ENCODE measurements at places on chromosomes 5 and 9.

DNA sequence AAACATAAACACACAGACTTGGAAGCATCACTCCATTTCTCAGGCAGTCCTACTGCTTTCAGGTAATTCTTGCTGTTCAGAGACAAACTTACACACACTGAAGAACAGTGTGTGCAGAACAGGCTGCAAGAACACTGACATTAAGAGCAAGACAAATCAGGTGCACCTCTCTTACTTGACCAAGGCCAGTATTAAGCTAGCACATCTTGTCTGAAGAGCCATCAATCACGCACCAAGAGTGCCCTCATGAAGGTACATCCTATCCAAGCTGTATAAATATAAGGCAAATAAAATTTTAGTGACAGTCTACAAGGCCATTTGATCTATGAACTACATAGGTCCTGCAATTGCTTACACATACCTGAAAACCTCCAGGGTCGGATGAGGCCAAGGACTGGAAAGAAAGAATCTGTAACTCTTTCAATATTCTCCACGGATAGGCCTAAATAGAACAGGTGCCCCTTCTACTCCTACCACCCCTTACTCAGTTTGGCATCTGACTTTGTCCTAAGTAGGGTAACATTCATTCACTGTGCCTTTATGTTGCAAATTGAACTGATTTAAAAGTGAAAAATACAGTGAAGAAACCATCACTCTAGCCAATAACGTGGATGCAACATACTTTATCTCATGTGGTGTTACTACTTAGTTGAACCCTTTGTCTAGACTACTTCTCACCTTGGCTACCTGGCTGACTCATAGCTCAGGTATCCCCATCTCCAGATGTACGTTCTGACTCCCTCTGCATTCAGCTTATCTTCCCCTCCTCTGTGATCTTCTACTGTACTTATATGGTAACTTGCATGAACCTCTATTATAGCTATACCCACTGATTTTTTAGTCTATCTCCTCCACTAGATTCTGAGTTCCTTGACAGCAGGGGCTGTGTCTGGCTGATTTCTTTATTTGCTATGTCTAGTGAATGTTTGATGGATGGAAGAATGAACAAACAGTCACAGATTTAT lies 256.3 kb downstream of the KIAA0825 start:
- no peak for DNase-seq

DNA sequence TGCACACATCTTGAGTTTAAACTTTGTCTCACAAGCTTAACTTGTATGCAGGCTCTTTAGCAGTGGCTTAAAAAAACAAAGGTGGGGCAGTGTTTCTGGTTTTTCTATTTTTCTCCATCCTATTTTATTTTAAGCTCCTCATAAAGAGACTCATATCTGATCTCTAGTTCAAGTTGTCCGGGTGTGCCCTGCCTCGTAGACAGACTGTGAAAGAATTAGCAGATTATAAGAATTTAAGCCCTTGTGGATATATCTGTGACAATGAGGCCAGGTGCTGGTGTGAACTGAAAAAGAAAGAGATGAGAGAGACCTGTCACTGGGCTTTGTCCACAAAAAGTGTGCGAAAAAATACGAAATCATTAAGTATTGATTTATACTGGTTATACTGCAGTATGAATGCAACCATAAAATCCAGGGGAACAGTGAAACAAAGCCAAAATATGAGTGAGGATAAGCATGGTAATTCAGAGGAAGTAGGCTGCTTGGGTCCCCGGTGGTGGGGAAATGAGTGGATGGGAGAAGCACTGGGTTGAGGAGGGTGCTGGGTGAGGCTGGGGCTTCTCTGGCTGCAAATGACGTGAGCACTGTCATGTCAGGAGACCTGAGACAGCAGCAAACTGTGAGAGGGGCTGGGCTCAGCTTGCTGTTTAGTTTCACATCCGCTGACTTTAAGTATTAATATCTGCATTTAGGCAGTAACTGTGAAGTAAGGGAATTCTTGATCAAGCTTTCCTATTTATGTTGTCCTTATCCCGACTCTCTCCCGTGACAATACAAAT lies 179.7 kb upstream of the ANKRD55 start:
- DNase-seq = no peak

DNA sequence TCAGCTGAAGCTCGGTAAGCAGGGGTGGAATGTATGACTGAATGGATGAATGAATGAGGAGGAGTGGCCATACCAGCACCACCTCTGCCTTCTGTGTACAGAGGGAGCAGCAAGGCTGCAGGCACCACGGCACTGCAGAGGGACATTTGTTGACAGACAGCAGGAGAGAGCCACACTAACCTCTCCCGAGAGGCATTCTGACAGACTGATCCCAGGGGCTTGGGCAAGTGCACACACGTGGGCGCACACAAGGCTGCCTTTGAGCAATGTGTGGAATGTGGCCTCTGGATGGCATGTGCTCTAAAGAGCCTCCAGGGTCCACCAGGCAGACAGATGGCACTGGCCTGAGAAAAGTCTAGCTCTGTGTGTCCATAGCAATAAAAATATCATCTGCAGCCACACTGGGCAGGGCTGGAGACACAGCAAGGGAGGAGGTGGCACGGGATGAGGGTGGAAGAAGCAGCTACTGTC lies 111.8 kb downstream of the ACTL7B start:
- no peak for DNase-seq

DNA sequence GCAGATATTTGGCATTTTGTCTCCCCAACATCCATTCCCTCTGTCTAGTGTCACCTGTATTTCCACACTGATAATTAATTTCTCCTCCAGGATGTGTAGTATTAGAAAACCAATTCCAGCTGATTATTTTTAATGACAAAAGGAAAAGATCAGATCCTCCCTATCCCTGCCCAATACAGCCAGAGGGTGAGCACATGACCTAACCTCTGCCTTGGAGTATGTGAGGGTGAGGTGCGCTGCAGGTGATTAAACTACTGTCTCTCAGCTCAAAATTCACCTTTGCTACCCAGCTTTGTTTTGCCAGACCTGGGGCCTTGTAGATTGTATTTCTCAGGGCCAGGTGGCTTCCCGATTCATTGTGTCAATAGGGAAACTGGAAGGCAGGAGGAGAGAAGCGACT lies 402.1 kb downstream of the PRELID2 start:
- no peak for DNase-seq

GRCh38 chr5:59337240-59337639 lies 556.3 kb downstream of the PDE4D start:
- no peak for DNase-seq

- no peak for DNase-seq
Measured at GRCh38 chr5:143328589-143329220, 74.8 kb downstream of the NR3C1 start.

GRCh38 chr9:133539991-133540697 lies 5.6 kb downstream of the ADAMTSL2 start:
- no peak for DNase-seq

DNA sequence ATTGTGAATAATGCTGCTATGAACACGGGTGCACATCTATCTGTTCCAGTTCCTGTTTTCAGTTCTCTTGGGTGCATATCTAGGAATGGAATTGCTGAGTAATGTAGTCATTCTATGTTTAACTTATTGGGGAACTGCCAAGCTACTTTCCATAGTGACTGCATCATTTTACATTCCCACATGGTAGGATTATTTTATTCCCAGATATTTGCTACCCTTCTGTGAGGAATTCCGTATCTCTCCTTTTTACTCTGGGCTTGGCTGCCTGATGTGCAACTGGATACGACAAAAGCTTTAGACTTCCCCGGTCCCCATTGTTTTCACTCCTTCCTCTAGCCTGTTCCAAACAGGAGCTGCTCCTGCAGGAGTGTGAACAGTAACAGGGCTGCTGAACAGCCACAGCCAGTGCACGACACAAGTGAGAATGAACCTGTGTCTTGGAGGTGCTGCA lies 7.2 kb downstream of the TAS2R1 start:
- no peak for DNase-seq

DNA sequence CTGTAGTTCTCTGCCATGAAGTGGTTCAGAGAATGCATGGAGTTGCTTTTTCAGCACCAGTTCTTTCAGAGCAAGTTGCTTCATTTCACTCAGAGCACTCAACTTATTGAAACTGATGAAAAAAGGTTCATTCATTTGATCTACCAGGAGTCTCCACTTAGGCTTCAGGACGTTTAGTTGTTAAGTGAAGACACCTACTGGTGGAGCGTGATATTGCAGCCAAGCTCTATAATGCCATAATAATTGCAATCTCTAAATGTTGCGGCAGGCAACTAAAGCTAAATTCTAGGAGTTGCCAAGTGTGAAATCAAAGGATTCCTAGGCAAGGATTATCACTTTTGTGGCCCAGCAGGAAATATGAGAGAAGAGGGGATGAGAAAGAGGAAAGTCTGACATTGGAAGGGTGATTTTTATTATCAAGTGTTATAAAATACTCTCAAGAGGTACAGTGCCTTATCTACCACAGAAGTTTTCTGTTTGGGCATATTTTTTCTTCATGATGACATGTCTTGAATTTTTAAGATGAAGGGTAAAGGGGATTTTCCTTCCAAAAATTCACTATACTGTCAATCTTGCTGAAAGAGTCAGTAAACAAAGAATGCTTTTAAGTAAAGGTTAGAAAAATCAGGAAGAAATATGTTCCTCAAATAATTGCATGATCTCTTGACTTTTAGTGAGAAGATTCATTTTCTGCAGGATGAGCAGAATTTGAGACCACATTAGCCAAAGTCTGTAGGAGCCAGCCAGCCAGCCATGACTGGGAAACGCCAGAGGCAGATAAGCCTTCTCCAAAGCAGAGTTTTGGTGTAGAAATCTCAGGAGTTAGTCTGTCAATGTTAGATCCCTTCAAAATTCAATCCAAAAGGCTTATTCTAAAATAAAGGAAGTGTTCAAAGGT lies 83.4 kb downstream of the SH3PXD2B start:
- DNase-seq = no peak

DNA sequence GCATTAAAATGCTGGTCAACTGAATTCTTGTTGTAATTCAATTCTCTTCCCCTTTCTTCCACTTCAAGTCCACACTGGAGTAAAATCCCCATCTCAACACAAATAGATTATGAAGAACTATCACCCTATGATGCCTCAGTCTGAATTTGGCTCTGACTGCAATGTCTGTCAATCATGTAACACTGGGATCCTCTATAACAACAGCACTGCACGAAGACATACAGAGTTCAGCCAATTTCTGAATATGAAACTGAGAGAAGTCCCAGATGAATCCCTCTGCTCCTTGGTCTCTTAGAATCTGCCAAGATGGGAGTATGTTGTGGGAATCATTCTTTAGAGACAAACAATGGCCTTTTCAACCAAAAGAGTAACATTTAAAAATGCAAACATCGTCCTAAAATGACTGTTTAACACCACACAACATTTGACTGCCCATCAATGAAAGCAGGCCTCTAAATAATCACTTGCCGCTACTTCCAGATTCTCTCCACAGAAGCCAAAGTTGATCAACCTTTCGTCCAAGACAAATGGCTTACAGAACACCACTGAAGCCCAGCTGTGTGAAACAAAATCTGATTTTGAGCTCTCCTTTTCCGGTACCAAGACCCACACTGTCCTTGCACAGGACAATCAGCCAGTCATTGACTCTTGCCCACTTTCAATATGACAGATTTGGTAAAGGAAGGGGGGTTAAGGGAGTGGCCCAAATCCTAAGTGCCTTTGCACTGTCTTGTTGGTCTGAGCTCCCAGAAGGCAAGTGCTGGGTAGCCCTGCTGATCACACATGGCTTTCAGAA lies 258.0 kb downstream of the EBF1 start:
- no peak for DNase-seq

GRCh38 chr5:143605403-143606005 lies 202.0 kb upstream of the NR3C1 start:
- DNase-seq = no peak

- DNase-seq = no peak
Measured at GRCh38 chr5:173715607-173716006, 99.2 kb upstream of the BOD1 start.

GRCh38 chr9:100803956-100804355 lies 224.6 kb upstream of the PLPPR1 start:
- no peak for DNase-seq

- no peak for DNase-seq
Measured at GRCh38 chr5:168822745-168823281, 243.6 kb upstream of the PANK3 start.

GRCh38 chr9:114417511-114417910 lies 29.7 kb upstream of the AKNA start:
- no peak for DNase-seq

GRCh38 chr9:129252937-129253802 lies 75.1 kb upstream of the IER5L start:
- DNase-seq = no peak

- DNase-seq = no peak
Measured at GRCh38 chr5:109996246-109996645, 306.5 kb downstream of the MAN2A1 start.

- DNase-seq = no peak
Measured at GRCh38 chr5:166784545-166785078, 1506.8 kb upstream of the WWC1 start.

GRCh38 chr5:20028506-20028905 lies 40.5 kb upstream of the CDH18 start:
- no peak for DNase-seq

- no peak for DNase-seq
Measured at GRCh38 chr5:43034591-43034968, 5.5 kb downstream of the ANXA2R start.

DNA sequence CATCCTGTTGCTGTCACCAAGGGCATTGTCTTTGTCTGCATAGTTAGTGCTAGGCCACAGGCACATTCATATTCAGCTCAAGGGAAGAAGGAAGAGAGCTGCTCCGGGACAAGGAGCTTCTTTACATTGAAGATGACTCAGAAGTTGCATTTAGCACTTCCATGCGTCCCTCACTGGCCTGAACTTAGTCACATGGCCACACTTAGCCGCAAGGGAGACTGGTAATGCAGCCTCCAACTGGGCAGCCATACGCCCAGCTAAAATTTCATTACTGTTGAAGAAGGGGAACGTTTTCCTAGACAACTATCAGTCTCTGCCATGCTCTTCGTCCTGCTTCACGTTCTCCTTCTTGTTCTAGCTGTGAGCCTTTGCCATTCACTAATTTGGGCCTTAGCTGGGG lies 20.0 kb downstream of the ACTL7B start:
- no peak for DNase-seq

DNA sequence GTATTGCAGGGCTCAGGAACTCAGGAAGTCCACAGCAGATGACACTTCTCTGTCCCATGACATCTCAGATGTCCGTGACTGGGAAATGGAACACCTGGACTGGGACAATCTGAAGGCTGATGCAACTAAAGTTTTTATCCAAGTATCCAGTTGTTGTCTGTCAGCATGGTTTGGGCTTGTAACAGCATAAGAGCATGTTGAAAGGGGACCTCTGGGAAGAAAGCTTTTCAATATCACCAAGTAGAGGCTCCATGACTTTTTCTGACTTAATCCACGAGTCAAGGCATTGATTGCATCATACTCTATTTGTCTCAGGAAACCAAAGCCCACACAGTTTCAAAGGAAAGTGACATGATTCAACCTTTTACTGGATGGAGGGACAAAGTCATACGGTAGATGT lies 807.7 kb downstream of the MTRR start:
- DNase-seq = no peak

Measured in stimulated activated CD4-positive, alpha-beta T cell treated with anti-CD3 and anti-CD28 coated beads, Interleukin-4, amount 100 ng/mL, for 4 hours (primary cell).